ENCODE measurements at places on chromosomes 16 and 17.

GRCh38 chr17:63314761-63315160, 131.3 kb downstream of the CYB561 start:
- no peak for DNase-seq

- DNase-seq: peak; percentile 88
Measured at GRCh38 chr17:77429969-77430752, 289.4 kb downstream of the SEC14L1 start.

DNA sequence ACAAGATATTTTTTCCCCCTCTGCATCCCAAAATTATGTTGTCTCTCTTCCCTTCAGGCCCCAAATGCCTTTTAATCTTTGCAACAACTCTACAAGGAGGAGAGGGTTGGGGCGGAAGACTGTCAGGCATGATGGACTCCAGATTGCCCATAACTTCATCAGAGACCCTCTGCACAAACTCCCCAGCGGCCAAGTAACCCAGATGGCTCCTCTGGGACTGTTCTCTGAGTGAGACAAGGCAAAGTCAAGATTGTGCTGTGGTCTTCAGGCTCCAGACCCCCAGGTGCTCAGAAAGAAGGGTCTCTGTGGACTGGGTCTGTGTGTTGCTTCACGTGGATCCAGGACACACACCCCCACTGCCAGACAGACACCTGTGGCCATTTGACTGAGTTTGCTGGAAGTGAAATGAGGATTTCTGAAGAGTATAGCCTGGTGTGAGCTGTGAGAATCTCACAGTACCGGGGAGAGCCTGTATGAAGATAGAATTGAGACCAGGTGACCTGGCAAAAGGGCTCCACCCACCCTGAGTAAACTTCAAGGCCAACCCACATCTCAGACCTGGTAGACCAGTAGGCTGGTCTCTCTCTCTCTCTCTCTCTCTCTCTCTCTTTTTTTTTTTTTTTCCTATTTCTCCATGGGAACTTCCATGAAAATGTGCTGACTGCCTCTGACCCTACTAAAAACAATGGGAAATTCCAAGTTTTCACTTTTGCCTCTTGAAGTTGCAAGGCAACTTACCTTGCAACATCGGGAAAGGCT, 354.1 kb downstream of the SOX9 start:
- no peak for DNase-seq

DNA sequence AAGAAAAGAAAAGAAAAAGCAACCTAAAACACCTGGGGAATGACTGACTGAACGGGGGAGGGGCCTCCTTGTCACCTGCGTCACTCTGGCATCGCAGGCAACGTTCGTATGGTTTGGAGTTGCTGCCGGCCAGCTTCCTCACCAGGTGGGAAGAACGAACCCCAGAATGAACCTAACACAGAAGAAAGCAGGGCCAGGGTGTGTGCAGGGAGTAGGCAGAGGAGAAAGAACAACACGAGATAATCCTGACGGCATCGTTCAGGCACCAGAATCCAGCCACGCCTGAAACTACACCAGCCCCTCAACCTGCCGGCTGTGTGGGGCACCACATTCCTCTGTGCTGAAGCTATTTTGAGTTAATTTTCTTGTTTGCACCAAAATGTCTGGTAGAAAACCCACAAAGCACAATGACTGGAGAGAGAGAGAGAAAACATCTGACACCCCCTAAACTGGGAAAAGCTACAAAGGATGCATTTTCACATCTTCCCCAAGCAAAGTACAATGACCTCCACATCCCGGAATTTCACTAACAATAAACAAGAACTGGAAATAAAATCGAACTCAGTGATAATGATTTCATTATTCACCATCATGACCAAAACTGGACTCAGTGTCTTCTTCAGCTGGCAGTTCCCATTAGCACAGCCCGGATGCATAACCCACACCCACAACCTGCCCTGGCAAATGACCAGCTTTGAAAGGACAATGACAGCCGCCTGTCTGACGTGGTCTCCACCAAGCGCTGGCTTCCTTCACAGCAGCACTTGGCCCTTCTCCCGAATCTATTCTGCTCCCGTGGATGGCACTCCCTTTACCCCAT, 23.6 kb downstream of the RAB40B start:
- no peak for DNase-seq

DNA sequence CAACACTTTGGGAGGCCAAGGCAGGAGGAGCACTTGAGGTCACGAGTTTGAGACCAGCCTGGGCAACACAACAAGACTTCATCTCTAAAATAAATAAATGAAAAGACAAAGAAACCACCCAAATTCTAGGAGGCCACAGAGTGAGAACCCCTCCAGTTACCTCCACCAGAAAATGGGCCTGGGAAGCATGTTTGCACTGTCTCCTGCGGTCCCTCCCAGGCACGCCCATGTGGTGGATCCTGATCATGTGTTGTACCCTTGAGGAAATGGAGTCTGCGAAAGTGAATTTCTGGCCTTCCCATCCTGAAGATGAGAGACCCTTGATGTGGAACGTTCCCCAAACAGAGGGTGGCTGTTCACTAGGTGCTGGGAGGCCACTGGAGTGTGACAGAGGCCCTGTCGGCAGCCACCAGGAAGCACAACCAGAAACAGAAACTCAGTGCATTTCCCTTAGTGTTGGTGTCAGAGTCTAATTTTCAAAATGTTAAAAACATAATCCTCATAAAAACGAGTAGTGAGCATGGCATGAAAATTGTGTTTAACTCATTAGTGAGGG, 19.2 kb upstream of the USP22 start:
- no peak for DNase-seq

DNA sequence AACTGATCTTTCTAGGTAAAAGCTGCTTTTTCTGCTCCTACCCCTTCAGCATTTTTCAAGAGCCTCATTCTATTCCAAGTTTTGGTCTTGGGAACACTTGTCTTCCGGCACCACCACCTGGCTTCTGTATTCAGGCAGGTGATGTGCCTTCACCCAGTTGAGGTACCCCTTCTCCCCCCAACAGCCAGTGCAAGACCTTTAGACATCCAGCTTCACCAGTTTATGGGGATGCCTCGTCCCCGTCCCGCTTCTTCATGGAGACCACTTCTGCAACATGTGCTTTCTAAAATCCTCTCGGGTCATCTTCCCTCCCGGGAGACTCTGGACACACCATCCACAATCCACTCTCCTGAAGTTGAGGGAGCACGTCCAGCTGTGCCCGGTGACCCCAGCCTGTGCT, 69.9 kb downstream of the SRCIN1 start:
- no peak for DNase-seq

DNA sequence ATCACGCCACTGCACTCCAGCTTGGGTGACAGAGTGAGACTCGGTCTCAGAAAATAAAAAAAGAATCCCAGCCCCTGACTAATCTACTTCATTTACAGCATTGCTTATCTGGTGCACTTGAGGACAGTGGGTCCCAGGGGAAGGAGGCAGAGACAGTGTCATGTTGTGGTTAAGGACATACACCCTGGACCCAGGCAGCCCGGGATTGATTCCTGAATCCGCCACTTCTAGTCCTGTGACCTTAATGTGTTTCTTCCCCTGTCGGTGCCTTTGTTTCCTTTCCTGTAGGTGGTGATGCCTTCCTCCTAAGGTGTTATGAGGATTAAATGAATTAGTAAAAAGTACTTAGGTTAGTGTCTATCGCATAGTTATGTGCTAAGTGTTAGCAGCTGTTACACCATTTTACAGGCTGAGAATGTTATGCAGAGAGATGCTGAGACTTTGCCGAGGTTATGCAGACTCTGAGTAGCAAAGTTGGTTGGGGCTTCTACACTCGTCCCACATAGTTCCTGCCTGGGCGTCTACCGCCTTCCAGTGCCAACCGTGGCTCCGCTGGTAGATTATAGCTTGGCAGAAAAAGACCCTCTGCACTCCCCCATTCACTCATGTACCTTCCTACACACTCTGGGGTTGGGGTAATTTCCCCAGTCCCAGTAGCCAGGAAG, 74.8 kb downstream of the RAB11FIP4 start:
- no peak for DNase-seq

GRCh38 chr17:50924800-50925199, 58.6 kb upstream of the TOB1 start:
- DNase-seq: peak; percentile 79

All from NCI-H524 (cell line).